AG20443 (cell line): ENCODE measurements at places on chromosomes 16 and 17.

GRCh38 chr16:709566-710499 is 4.2 kb upstream of the FBXL16 start:
- peak; percentile 85 for DNase-seq

DNA sequence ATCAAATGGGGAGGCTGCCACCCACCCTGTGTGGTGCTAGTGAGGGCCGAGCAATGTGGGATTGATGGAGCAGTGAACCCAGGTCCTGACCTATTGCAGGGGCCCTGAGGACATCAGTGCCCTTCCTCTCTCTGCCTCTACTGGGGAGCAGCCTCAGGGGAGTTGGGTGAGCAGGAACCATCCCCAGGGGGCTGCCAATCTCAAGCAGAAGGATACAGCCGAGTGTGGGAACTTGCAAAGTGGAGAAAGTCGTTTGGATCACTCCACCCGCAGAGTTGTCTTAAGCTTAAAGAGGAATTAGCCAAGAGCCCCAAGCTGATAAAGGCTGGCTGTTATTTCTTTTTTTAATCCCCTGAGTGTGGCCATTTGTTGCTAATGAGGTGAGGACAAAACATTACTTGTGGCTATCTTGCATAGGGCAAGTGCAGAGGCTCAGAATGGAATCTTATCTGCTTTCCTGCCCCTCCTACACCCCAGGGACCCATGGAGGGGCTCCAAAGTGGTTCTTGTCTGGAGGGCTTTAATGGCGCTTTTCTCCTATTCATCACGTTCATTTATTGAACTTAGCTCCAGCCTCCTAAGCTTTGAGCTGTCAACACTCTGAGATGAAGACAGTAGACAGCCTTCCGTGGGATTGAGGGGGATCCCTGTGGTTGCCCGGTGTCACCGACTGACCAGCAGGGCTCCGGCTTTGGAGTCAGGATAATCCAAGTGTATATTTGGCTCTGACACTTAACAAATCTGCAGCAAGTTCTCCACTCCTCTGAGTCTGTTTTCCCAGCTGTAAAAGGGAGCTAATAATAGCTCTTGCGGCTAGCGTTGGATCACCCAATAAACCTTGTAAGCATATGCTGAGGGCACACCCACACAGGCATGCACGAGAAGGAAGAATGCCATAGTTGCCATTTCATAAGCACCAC is 45.1 kb downstream of the MYH11 start:
- DNase-seq, result peak; percentile 90

DNA sequence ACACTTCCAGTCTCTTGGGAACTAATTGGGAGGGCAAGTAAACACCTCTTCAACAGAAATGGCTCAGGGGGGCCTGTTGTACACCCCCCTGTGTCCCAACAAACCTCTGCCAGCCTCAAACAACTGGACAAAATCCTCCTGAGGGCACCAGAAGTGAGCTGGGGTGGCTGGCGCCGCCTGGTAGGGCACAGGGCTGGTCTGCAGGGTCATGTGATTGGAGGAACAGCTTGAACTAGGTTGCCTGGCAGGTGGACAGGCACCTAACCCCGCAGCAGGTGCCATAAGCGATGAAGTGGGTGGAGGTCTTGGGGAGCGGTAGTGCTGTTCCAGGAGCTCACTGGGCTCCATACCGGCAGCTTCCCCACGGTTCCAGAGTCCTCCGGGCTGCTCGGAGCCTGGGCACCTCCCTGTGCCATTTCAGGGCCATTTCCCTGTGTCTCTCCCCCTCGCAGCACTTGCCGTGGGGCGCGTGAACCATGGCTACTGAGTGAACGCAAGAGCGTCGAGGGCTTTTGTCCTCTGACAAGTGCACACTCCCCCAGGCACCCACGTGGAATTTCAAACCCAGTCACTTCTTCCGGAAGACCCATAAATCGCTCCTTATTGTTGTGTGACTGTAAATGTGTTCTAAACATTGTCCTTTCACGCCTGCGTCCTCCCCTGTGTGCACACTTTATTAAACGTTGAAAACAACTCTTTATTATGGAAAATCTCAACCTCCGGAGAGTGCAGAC is 101.5 kb downstream of the SEC14L1 start:
- DNase-seq, result no peak

GRCh38 chr17:50957600-50958575 is 91.7 kb upstream of the TOB1 start:
- DNase-seq, result no peak

DNA sequence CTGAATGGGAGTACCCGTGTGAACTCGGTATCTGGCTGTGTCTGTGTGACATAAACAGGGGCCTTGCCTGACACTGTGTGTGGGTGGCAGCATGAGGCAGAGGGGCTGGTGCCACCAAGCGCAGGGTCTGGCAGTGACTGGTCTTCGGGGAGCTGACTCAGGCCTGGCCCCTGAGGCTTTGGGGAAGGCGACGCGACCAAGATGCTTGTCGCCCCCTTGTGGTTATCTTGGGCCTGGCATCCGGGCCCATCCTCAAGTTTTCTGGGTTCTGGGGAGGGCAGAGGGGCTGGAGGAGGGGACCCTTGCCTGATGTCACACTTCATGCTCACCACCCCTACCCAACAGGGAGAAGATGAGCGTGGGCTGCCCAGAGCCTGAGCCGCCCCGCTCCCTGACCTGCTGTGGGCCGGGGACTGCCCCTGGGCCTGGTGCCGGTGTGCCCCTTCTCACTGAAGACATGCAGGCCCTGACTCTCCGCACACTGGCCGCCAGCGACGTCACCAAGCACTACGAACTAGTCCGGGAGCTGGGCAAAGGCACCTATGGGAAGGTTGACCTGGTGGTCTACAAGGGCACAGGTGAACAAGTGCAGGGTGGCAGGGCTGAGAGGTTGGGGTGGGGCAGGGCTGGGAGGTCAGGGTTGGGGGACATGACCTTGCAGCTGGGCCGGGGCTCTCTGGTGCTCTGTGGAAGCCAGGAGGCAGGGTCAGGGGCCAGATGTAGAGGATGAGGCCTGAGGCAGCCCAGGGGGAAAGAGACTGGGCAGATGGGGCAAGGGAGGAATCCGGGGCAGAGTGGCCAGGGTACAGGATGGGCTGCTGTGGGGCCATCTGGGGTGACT is 24.9 kb downstream of the SBK1 start:
- DNase-seq, result peak; percentile 83

DNA sequence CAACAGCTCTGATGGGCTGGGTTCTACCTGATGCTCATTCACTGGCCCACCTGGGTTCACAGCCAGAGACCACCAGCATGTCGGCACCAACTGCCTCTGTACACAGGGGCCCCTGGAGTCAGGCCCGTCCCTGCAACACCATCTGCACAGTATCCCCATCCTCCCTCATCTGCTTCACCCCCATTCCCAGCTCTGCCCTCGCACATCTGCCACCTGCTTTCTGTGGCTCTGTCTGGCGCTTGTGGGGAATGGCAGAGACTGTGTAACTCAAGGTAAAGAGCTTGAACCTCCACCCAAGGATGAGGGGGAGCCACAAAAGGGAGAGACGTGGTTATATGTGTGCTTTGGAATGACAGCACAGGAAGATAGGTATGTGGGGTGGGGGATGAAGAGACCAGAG is 27.2 kb downstream of the SMPD3 start:
- no peak for DNase-seq

DNA sequence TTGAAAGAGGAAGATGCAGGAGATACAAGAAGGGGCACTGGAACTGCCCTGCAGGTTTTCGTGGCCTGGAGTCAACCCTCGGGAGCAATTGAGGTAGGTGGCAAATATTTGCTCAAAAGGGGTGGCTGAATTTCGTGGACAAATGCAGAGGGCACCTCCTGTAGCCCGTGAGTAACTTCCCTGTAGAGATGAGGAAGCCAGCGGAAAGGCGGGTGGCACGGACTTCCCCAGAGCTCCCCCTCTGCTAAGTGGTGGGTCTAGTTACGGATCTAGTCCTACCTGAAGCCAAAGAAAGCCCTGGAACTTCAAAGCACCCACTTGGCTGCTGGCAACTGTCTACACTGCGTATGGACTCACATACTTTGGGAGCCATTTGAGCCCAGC is 1.0 kb upstream of the ATP2C2 start:
- DNase-seq, result no peak

DNA sequence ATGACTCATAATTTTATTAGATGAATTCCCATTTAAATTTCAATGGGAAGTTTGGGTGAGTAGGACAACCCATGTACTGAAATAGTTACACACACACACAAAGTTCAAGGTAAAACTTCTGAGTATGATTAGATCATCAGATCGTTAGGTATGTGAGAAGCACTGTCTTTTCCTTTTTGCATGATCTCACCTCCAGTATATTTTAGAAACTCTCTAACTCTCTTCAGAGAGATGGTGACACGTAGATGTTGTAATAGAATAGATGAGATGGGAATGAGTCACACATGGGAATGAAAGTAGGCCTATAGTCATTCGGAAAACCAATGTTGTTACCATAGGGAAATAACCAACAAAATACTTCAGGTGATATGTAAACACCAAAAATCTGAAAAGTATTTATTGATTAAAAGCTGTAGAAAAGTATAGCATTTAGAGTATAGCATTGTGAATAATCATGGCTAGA is 22.2 kb downstream of the KRT23 start:
- peak; percentile 74 for DNase-seq

DNA sequence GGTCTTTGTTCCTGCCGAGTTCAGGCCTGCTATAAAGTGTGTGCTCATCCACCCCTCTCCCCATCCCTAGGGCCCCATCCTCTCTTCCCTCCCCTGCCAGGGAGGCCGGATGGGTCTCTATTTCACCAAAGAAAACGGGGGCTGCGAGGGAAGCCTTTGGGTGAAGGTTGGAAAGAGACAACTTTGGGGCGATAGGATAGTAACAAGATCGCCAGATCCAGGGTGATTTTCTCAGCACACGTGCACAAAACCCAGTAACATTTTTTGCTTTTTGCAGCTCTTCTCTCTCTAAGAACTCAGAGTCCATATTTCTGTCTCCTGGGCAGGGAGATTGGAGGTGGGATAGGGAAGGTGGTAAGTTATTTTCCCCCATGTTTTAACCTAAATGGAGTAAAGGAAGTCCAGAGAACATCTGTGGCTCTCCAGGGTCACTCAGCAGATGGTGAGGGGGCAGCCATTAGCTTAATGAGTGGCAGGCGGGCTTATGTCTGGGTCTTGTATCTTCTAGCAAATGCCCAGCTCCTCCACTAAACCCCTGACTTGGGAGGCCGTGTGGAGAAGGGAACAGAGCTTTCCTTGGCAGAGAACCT is 6.9 kb downstream of the CCR7 start:
- DNase-seq, result no peak

- peak; percentile 83 for DNase-seq
Measured at GRCh38 chr16:66924527-66925321, 611 bp downstream of the RRAD start.
